IgD-negative memory B cell (primary cell): ENCODE measurements at places on chromosomes 11 and 22. TPM values are rescaled to one million over a fixed set of nuclear protein-coding genes. Genes with fewer than 3 reads are reported as not detected.

ASPHD2 gene
- polyA plus RNA-seq = 5.7 TPM

HBB gene
- 60.1 TPM for polyA plus RNA-seq

CLTCL1 gene
- polyA plus RNA-seq = 1.3 TPM

CDON gene
- not detected for polyA plus RNA-seq

HORMAD2 gene
- not detected for polyA plus RNA-seq

OR6T1 gene
- polyA plus RNA-seq = not detected

RASD2 gene
- polyA plus RNA-seq = not detected

SLC5A4 gene
- polyA plus RNA-seq = not detected

OR8B2 gene
- not detected for polyA plus RNA-seq

SYT13 gene
- polyA plus RNA-seq = not detected

JAML gene
- 5.9 TPM for polyA plus RNA-seq

PLAAT4 gene
- 97.1 TPM for polyA plus RNA-seq

NOX4 gene
- polyA plus RNA-seq = not detected

SLC22A9 gene
- polyA plus RNA-seq = not detected

TIMP3 gene
- not detected for polyA plus RNA-seq

AIFM3 gene
- 2.3 TPM for polyA plus RNA-seq

PYGM gene
- 2.0 TPM for polyA plus RNA-seq

UFD1 gene
- 52.1 TPM for polyA plus RNA-seq

C11orf21 gene
- 6.2 TPM for polyA plus RNA-seq

PLEKHA7 gene
- polyA plus RNA-seq = 0.15 TPM

DDIAS gene
- polyA plus RNA-seq = 1.7 TPM

TNNT3 gene
- 0.23 TPM for polyA plus RNA-seq

MYRF gene
- not detected for polyA plus RNA-seq

ANKK1 gene
- polyA plus RNA-seq = not detected

SLC22A8 gene
- not detected for polyA plus RNA-seq

BDNF gene
- not detected for polyA plus RNA-seq

STT3A gene
- 57.7 TPM for polyA plus RNA-seq

TYR gene
- not detected for polyA plus RNA-seq

SYNGR1 gene
- 9.1 TPM for polyA plus RNA-seq

DCDC1 gene
- not detected for polyA plus RNA-seq

E2F8 gene
- polyA plus RNA-seq = not detected

SPON1 gene
- polyA plus RNA-seq = 0.19 TPM

KDM4E gene
- not detected for polyA plus RNA-seq

OR8G1 gene
- not detected for polyA plus RNA-seq

CD3G gene
- 12.9 TPM for polyA plus RNA-seq

C11orf52 gene
- not detected for polyA plus RNA-seq

CYB561A3 gene
- 594 TPM for polyA plus RNA-seq

CD3D gene
- polyA plus RNA-seq = 31.6 TPM

HEPACAM gene
- not detected for polyA plus RNA-seq

FBLN1 gene
- not detected for polyA plus RNA-seq

NPTXR gene
- polyA plus RNA-seq = 0.04 TPM

GNG3 gene
- 13.3 TPM for polyA plus RNA-seq

SIAE gene
- 1.4 TPM for polyA plus RNA-seq

DBX1 gene
- not detected for polyA plus RNA-seq

APOC3 gene
- polyA plus RNA-seq = not detected

TSPAN32 gene
- 7.1 TPM for polyA plus RNA-seq

WBP2NL gene
- polyA plus RNA-seq = 1.3 TPM

PGA5 gene
- not detected for polyA plus RNA-seq

OR8D1 gene
- polyA plus RNA-seq = not detected
